ENCODE measurements at places on chromosomes 3 and 15.

DNA sequence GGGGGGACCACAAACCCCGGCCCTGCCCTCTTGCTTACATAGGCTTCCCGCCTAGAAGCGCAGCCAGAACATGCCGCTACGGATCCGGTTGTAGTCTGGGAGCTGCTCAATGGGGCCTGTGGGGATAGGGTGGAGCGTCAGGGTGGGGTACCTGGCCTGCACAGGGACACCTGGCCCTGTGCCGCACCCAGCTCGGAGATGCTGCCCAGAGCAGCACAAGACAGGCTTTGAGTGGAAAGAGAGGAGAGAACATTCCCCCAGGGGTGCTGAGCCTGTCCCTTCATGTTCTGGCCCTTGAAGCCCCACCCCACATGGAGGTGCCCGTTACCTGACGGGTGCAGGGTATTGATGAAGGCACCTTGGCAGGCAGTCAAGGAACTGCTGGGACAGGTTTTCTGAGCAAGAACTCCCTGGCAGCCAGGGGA, 4.0 kb upstream of the COL7A1 start:
- no peak for DNase-seq

DNA sequence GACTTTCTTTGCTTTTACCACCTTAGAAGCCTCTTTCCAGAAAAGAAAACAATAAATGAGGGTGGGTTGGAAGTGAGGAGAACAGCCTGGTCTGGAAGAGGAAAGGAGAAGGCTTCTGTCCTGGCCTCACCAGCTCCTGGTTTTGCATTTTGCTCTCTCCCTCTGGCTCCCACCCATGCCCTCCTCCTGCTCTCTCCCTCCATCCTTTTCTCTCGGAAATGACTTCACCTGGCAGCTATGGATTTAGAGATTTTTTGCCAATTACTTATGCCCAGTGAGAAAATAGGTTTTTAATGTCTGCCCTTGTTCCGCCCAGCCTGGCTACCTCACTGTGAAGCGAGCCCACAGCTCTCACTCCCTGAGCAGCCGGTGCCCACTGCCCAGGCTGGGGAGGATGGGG, 77.9 kb upstream of the NTRK3 start:
- no peak for DNase-seq

GRCh38 chr3:122609798-122610559, 32.5 kb downstream of the PARP15 start:
- DNase-seq: peak; percentile 88

DNA sequence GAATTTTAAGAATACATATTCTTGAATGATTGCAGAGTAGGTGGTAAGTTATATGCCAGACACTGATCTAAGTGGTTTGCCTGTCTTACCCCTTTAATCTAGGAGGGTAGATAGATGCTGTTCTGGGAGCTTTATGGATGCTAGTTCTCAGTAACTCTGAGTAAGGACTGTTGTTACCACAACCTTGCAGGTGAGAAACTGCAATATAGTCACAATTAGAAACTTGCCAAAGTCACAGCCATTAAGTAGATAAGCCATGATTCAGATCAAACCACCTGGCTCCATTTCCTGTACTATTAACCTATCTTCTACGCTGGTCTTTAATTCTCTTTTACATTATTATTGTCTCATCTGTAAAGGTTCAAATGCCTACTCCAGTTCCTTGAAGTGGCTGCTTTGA, 46.8 kb downstream of the UBE2E2 start:
- no peak for DNase-seq

- no peak for DNase-seq
Observed at GRCh38 chr3:10465161-10465560, 40.2 kb downstream of the ATP2B2 start.
